ENCODE measurements at places on chromosomes 5 and 9. TPM values are rescaled to one million over a fixed set of nuclear protein-coding genes. Genes with fewer than 3 reads are reported as not detected.

The PCDHA13 gene
- 16.2 TPM for total RNA-seq

The PAIP1 gene
- total RNA-seq: 87.2 TPM

The RGS3 gene
- 20.6 TPM for total RNA-seq

The C7 gene
- 25.1 TPM for total RNA-seq

The GLRX gene
- total RNA-seq: 8.9 TPM

The FOXI1 gene
- not detected for total RNA-seq

- DNase-seq: no peak
Observed at GRCh38 chr5:136145030-136145429, 12.4 kb downstream of the SMAD5 start.

GRCh38 chr9:88406051-88406450, 17.8 kb downstream of the SPIN1 start:
- no peak for DNase-seq

DNA sequence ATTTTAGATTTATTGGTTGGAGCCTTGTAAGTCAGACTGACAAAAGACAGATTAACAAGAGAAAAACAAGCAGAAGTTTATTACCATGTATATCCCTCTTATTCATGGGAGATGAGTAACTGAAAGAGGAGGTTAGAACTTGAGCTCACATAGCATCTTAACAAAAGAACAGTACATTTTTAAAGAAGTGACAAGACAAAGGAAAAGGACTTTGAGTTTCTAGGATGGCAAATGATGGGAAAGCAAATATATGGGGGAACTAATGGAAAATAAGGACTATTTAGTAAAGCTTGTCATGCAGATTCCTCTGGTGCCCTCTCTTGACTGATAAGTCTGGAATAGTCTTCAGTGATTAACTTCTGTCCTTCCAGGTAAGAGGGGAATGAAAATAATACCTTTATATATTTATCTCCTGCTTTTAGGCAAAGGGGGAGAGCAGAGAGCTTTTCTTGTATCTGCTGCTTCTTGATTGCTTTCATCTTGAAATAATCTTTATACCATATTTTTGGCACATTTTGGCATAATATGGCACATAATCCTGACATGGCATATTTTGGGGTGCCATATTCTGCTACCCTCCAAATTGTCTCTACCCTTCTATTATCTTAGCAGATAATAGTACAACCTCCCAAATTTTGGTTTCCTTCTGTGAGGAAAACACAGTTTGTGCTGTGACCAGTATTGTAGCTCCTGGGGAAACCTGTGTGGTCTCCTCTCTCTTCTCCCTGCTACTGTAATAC, 206.8 kb downstream of the TMC1 start:
- no peak for DNase-seq

GRCh38 chr9:110383491-110383890, 45.8 kb upstream of the TXNDC8 start:
- DNase-seq: no peak

GRCh38 chr9:128819716-128820664, 1.7 kb downstream of the ENDOG start:
- DNase-seq: peak; percentile 70

GRCh38 chr5:74140409-74140808, 500.1 kb downstream of the ENC1 start:
- no peak for DNase-seq

DNA sequence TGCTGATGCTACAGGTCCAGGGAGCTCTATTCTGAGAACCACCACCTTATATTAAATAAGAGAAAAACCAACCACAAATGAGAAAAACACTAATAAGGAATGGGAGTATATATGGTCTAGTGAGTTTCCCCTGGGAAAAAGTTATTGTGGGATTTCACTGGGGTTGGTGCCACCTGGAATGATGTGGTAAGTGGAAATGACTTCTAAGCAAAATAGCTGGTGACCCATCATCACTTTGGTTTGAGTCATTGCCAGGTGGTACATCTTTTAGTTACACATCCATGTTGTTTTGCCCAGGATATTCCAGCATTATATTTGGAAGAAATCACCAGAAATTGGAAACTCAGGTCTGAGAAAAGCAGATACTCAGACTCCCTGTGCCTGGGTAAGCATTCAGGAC, 437.3 kb downstream of the DTWD2 start:
- no peak for DNase-seq

GRCh38 chr5:52684051-52684450, 103.7 kb upstream of the ITGA1 start:
- DNase-seq: no peak

GRCh38 chr9:3043369-3043768, 199.5 kb upstream of the PUM3 start:
- no peak for DNase-seq

DNA sequence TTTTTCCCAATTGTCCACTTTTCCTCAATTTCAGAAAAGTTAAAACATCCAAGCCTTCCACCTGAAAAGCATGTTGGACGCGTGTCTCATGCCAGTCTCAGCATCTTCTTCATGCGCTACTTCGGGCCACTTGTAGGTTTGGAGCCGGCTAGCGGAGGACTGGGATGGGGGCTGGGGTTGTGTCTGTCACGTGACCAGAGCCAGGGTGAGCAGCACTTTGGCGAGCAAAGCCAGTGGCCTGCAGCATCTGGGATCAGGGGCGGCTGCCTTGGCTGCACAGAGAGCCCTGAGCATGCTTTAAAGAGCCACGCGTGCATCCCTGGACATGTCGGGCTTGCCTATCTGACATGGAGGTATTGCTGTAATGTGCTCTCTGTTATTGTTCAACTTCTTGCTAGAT, 41.2 kb downstream of the SLC6A3 start:
- DNase-seq: no peak
